A549 treated with DMSO at 1 μM for 4 hours (cell line): ENCODE measurements at places on chromosomes 4 and X. TPM values are rescaled to one million over a fixed set of nuclear protein-coding genes. Genes with fewer than 3 reads are reported as not detected.

The XG gene
- total RNA-seq = 0.04 TPM in 1 of 5 replicates, not detected in the others

The RAB9B gene
- 0.04 to 0.08 TPM (median 0.06 TPM) in 4 of 5 replicates, not detected in the other for total RNA-seq

The HEPH gene
- not detected in 5 replicates for total RNA-seq

The TBC1D9 gene
- 6.8 to 8.8 TPM (median 8.7 TPM) in 5 replicates for total RNA-seq

The FRG2 gene
- total RNA-seq = 0.12 TPM in 1 of 5 replicates, not detected in the others

The LRCH2 gene
- 0.01 to 0.05 TPM in 2 of 5 replicates, not detected in the others for total RNA-seq

The STAP1 gene
- not detected in 5 replicates for total RNA-seq

The TXK gene
- 0.11 to 0.28 TPM (median 0.25 TPM) in 5 replicates for total RNA-seq

The FOXR2 gene
- not detected in 5 replicates for total RNA-seq

The AVPR2 gene
- total RNA-seq = 0.07 to 0.10 TPM (median 0.09 TPM) in 4 of 5 replicates, not detected in the other

The TEX13B gene
- total RNA-seq = not detected in 5 replicates

The RS1 gene
- total RNA-seq = not detected in 5 replicates

The MAGED4 gene
- 7.2 to 10.4 TPM (median 9.5 TPM) in 5 replicates for total RNA-seq

The KDR gene
- total RNA-seq = 0.01 to 0.02 TPM in 2 of 5 replicates, not detected in the others

The RPL36A gene
- 2,432 to 3,415 TPM (median 2,467 TPM) in 5 replicates for total RNA-seq

The SPATA4 gene
- 0.07 to 0.55 TPM (median 0.17 TPM) in 4 of 5 replicates, not detected in the other for total RNA-seq

The TIMP1 gene
- total RNA-seq = 257 to 282 TPM (median 265 TPM) in 5 replicates

The GATA1 gene
- not detected in 5 replicates for total RNA-seq

The ZDHHC15 gene
- not detected in 5 replicates for total RNA-seq

The GYPE gene
- total RNA-seq = not detected in 5 replicates

The REELD1 gene
- total RNA-seq = not detected in 5 replicates

The FAM184B gene
- total RNA-seq = 0.02 to 0.05 TPM (median 0.03 TPM) in 3 of 5 replicates, not detected in the others

The HGFAC gene
- 0.20 to 0.41 TPM (median 0.30 TPM) in 5 replicates for total RNA-seq

The AWAT2 gene
- total RNA-seq = not detected in 5 replicates

The CYSLTR1 gene
- total RNA-seq = not detected in 5 replicates

The MAGEC3 gene
- total RNA-seq = not detected in 5 replicates

The UGT2A1 gene
- total RNA-seq = not detected in 5 replicates

The SULT1B1 gene
- total RNA-seq = 0.01 TPM in 2 of 5 replicates, not detected in the others

The CT47C1 gene
- total RNA-seq = not detected in 5 replicates

The RASGEF1B gene
- total RNA-seq = not detected in 5 replicates

The TMSB15A gene
- total RNA-seq = 0.15 to 1.1 TPM (median 0.71 TPM) in 5 replicates

The NXF2 gene
- not detected in 5 replicates for total RNA-seq

The SHROOM4 gene
- not detected in 5 replicates for total RNA-seq

The STOX2 gene
- 3.1 to 4.1 TPM (median 3.7 TPM) in 5 replicates for total RNA-seq

The SEC31A gene
- 77.7 to 93.8 TPM (median 86.7 TPM) in 5 replicates for total RNA-seq

The MAB21L2 gene
- total RNA-seq = not detected in 5 replicates

The VSIG4 gene
- total RNA-seq = not detected in 5 replicates

The TLR3 gene
- 0.21 to 0.60 TPM (median 0.36 TPM) in 5 replicates for total RNA-seq

The TRMT2B gene
- total RNA-seq = 13.8 to 17.9 TPM (median 16.5 TPM) in 5 replicates

The SPANXB1 gene
- total RNA-seq = 2.2 to 4.0 TPM (median 3.3 TPM) in 5 replicates

The ARMCX2 gene
- total RNA-seq = 0.05 to 0.06 TPM in 2 of 5 replicates, not detected in the others

The CDKL5 gene
- total RNA-seq = 3.8 to 7.0 TPM (median 6.2 TPM) in 5 replicates

The HSFX3 gene
- total RNA-seq = not detected in 5 replicates

The DDX60 gene
- total RNA-seq = 2.3 to 3.2 TPM (median 2.7 TPM) in 5 replicates

The CTAG2 gene
- total RNA-seq = not detected in 5 replicates

The SAGE1 gene
- total RNA-seq = 0.04 to 0.07 TPM (median 0.06 TPM) in 3 of 5 replicates, not detected in the others

The PDCL2 gene
- not detected in 5 replicates for total RNA-seq
